ENCODE measurements at places on chromosomes 7 and 10.

DNA sequence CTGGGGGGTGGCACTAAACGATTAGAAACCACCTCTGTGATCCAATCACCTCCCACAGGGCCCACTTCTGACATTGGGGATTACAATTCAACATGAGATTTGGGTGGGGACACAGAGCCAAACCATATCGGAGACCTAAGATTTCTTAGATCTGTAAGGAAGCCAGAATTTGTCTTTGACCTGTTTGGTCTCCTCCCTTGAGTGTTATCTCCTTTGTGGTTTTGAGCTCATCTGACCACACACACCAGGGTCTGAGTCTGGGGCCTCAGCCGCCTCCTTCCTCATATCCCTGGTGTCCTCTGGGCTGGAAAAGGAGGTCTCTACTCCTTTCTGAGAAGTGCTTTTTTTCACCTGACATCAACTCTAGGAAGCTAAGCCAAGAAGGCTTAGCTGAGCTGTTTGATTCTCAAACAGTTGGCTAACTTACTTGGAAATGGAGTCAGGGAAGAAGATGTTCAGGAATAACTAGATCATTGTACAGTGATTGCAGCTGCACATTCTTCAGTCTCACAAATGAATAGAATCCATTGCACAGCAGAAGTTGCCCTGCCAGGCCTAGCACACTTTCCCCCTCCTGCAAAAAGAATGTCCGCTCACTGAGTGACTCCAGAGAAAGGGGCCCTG, 167.4 kb downstream of the ARHGAP21 start:
- no peak for DNase-seq

DNA sequence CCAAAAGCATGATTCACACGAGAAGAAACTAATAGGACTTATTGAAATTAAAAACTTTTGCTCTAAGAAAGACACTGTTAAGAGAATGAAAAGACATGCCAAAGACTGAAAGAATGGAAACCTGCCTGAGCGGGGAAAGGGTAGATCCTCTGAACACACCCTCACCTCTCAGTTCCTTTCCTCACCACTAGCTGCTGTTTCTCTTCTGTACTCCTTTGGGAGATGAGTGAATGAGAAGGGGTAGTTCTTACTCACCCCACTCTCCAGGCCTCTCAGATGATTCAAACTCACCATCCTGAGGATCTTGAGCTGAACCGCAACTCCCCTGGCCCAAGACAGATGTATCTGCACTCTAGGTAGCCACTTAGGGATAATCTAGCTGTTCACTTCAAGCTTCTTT, 41.9 kb downstream of the IQUB start:
- DNase-seq, result no peak

GRCh38 chr10:97882142-97883091, 32.8 kb downstream of the GOLGA7B start:
- DNase-seq, result no peak

GRCh38 chr10:118458957-118459641, 117.0 kb upstream of the FAM204A start:
- no peak for DNase-seq

- no peak for DNase-seq
These were observed 431.6 kb upstream of the GALNT17 start for GRCh38 chr7:70700055-70700940.

GRCh38 chr7:151232917-151233701, 826 bp downstream of the CHPF2 start:
- peak; percentile 50 for DNase-seq

- no peak for DNase-seq
These were observed 22.1 kb upstream of the GLCCI1 start for GRCh38 chr7:7946486-7946885.

GRCh38 chr7:80967917-80968297, 49.1 kb upstream of the SEMA3C start:
- no peak for DNase-seq

GRCh38 chr7:135239263-135239662, 5.6 kb downstream of the STRA8 start:
- DNase-seq, result no peak

DNA sequence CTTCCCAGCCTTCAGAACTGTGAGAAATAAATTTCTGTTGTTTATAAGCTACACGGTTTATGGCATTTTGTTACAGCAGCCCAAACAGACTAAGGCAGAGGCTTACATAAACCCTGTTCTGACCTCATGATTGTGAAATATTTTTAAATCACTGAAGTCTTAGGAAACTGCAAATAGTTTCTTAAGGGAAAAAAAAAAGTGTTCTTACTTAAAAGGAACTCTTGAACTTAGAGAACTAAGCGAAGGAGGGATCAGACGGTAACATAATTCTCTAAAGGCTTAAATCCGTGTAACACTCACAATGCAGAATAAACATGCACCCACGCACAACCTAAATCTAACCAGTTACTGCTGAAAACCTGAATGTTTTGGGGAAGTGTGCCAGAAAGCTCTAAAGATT, 749.1 kb upstream of the LRRTM3 start:
- DNase-seq, result peak; percentile 20

GRCh38 chr10:64573623-64574325, 1052.6 kb downstream of the REEP3 start:
- DNase-seq, result no peak

DNA sequence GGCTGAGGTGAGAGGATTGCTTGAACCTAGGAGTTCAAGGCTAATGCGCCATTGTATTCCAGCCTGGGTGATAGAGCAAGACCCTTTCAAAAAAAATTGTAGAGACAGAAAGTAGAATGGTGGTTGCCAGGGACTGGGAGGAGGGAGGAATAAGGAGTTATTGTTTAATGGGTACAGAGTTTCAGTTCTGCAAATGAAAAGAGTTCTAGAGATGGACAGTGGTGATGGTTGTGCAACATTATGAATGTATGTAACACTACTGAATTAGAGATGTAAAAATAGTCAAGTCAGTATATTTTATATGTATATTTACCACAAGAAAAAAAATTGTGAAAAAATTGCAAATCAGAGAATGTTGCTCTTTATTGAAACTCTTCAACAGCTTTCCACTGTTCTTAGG, 266.5 kb upstream of the NPY start:
- no peak for DNase-seq

DNA sequence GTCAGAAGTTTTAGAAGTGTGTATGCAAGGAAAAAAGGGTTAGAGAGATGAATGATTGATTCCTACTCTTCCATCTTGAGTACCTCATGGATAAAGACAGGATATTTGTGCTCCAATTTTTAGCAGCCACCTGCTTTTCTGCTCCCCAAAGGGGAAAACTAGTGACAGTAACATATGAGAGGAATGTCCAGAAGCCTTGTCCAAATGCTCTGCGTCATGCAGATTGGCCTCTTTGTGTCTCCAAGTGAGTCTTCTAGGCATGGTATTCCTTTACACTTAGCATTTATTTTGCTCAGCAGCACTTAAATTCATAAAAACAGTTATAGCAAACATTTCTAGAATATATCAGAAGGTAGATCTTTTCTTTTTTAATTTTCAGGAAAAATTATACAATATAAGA, 306.8 kb downstream of the CNTNAP2 start:
- no peak for DNase-seq

DNA sequence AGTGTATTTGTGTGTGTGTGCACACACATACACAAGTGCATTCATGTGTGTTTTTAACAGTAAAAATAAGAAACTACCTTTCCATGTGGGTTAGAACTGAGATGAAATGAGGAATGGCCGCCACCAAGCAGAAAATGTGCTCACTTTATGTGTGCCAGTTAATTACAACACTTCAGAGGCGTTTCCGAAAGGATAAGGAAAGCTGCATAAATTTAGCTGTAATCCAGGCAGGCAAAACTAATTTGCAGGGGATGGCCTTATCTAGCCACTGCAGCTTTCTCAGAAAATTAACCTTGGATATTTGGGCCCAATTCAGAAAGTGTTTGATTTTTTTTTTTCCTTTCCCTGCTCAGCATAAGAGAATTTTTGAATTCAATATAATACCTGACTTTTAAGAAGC, 328.8 kb upstream of the PHF14 start:
- no peak for DNase-seq

DNA sequence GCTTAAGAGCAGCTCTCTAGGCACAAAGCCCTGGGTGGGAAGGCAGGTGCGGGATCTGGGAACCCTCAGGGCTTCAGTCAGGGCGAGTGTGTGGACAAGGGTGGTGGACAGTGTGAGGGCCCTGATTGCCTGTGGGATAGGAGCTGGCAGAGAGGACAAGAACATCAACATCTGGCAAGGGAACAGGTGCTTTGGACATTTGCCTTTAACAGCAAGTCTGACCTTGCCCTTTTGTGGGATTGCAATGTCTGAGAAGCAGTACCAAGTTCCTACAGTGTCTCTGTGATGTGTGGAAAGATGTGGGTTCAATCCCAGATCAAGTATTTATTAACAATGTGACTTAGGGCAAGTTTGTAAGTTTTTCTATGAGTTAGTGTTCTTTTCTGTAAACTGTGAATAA, 46.7 kb downstream of the TFAM start:
- no peak for DNase-seq

GRCh38 chr7:29039821-29040578, 81.9 kb upstream of the TRIL start:
- DNase-seq, result no peak

- no peak for DNase-seq
These were observed 12.2 kb downstream of the LZTS2 start for GRCh38 chr10:101011517-101012423.

DNA sequence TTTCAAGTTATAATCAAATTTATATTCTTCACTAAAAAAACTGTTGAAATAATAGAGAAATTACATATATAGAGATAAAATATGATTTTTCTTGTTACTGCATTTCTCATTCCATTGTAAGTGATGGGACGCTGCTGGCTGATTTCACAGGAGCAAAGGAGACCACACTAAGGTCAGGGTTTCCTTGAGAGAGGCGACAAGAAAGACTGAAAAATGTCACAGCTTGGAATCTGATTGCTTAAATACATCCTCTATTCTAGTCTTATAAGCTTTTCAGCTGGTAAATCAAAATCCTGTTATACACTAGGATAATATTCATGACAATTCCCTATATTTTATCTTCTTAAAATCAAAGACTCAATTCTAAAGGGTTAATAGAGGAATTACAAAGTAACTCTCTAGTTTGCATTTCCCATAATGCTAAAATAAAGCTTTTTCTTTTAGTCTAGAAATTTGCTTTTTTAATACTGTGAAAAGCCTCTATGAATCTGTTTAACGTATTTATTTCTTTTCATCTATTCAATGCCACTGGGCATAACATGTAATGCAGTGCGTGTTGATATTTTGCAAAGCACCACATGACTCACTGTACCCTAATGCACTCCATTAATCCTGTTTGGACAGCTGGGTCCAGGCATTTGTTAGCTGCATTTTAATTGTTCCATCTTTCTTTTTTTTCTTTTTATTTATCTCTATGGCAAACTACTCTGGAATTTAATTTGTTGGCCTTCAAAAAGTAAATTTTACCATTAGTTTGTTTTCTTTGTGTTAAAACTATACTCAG, 81.7 kb downstream of the RNF32 start:
- no peak for DNase-seq

DNA sequence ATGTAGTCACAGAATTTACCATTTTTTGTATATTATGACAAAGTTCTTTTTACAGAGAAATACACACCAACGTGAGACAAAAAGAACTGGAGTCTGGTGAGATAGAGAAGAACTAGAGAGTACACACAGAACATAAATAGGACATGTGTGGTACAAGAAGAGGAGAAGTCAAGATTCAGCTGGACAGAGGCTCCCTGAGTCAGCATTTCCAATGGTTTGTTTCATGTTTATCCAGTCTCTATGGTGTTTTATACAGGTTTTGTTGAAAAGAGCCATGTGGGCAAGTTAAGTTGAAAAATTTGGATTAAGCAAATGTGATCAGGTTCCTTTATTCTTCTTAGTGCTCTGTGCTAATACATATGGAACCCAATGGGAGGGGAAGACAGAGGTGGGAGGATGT, 105.5 kb upstream of the AKR1E2 start:
- no peak for DNase-seq

- DNase-seq, result peak; percentile 70
These were observed 47.2 kb upstream of the NRP1 start for GRCh38 chr10:33381451-33382215.

DNA sequence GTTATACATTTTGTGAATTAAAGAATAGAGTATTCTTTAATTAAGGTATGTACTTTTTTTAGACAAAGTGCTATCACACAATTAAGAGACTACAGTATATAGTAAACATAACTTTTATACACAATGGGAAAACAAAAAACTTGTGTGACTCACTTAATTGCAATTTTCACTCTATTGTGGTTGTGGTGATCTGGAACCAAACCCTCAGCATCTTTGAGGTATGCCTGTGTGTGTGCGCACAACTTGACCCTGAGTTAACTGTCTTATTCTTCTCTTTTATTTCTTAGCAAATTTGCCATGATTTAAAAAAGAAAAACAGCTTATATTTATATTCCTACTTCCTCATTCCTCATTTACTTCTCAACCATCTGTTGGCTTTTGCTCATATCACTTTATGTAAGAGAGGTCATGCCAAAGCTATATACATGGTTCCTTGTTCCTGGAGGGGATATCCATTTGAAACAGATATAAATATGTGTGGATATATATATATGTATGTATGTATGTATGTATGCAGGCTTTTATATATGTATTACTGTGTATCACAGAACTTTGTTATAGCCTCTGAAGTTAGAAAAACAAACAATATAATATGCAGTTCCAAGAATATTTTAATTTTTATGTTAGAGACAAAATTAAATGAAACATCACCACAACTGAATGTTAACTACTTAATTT, 259.5 kb upstream of the HGF start:
- no peak for DNase-seq

GRCh38 chr10:76840802-76841201, 796.8 kb downstream of the KCNMA1 start:
- DNase-seq, result no peak

GRCh38 chr10:30026080-30026479, 33.3 kb downstream of the JCAD start:
- no peak for DNase-seq

- DNase-seq, result no peak
These were observed 66.1 kb downstream of the MTPN start for GRCh38 chr7:135911099-135911498.

- no peak for DNase-seq
These were observed 27.4 kb upstream of the PSMG3 start for GRCh38 chr7:1597066-1597760.

- DNase-seq, result no peak
These were observed 143.8 kb downstream of the RSU1 start for GRCh38 chr10:16673443-16673842.

GRCh38 chr10:43267811-43268210, 946 bp upstream of the RASGEF1A start:
- DNase-seq, result no peak

DNA sequence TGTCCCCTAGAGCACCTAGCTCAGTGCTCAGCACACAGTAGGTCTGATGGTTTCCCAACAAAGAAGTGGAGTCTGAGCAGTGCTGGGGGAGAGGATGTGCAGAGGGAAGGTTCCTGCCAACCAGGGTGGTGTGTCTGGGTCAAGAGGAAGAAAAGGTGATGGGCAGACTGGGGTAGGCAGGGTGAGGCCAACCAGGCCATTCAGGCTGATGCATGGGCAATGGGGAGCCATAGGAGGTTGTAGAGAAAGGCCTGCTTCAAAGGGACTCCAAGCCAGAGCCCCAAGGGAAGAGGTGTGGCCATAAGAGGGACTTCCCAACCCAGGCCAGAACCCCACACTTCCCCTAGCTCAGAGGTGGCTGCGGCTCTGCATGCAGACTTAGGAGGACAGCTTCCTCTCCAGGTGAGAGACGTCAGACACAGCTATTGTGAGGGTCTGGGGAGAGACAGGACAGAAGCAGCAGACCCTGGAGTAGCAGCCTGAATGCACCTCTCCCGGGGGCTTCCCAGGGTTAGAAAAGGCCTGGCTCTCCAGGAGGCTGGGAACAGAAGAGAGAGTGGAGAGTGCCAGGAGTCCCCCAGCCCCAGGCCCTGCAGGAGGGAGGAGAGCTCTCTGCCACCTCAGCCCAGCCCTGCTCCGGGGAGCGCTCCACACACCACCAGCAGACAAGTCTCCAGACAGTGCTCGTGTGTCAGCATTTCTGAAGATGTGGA, 87.4 kb upstream of the ZMIZ1 start:
- DNase-seq, result no peak
